ENCODE measurements at places on chromosomes 16 and 17.
A peak's percentile ranks its signal among the peaks of the same experiment; 100 is the strongest.

GRCh38 chr16:51002881-51003490, 148.1 kb downstream of the SALL1 start:
- peak; percentile 81 for DNase-seq

DNA sequence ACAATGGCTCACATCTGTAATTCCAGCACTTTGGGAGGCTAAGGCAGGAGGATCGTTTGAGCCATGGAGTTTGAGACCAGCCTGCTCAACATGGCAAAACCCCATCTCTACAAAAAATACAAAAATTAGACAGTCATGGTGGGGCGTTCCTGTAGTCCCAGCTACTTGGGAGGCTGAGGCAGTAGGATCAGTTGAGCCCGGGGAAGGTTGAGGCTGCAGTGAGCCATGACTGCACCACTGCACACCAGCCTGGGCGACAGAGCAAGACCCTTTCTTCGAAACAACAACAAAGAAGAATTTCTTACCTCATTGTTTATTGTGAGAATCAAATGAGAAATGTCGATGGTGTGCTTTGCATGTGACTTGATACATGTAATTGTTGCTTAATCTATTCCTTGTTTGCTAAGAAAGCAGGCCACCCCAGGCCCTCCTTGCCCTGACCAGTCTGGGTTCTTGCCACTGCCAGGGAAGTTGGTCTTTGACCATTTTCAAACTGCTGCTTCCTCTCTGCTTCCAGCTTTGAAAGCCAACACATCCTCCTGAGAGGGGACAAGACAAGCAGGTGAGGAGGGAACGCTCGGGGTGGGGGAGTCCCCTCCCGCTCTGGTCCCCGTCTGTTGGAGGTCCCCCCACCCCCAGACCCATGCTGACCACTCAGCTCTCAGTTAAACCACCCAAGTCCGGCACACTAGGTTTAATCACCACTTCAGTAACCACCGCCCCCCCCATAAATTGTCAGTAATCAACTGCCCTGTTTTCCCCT, 47.3 kb upstream of the CPNE2 start:
- DNase-seq = no peak

DNA sequence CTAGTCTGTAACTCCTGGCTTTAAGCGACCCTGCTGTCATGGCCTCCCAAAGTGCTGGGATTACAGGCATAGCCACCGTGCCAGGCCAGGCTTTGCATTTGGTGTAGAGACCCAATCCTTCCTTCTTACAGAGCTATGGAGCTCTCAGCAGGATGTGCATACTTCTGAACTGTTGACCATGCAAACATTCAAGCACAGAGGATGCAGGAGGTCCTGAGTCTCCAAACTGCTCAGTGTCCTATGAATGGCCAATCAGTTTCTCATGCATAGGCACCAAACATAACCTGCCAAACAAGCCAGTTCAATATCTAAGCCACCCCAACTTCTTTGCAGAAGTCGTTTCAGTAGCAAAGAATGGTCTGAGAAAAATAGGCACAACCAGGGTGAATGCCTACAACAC, 40.0 kb upstream of the NF1 start:
- DNase-seq = no peak

DNA sequence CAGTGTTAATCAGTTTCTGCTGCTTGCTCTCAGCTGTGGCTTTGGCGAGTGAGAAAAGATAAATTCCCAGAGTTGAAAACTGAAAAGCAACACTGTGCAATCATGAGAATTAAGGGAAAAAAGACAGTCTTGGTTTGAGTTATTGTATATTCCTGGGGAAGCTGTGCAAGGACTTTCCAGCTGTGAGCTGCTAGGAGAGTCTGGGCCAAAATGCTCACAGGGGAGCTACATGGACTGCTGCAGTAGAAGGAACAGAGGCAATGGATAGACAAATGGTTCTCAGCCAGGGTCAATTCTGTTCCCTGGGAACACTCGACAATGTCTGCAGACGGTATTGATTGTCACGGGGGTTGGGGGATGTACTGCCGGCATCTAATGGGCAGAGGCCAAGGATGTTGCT, 102.0 kb upstream of the ADAMTS18 start:
- DNase-seq = no peak

- DNase-seq = no peak
Measured at GRCh38 chr16:9534759-9535158, 443.3 kb downstream of the HAPSTR1 start.

DNA sequence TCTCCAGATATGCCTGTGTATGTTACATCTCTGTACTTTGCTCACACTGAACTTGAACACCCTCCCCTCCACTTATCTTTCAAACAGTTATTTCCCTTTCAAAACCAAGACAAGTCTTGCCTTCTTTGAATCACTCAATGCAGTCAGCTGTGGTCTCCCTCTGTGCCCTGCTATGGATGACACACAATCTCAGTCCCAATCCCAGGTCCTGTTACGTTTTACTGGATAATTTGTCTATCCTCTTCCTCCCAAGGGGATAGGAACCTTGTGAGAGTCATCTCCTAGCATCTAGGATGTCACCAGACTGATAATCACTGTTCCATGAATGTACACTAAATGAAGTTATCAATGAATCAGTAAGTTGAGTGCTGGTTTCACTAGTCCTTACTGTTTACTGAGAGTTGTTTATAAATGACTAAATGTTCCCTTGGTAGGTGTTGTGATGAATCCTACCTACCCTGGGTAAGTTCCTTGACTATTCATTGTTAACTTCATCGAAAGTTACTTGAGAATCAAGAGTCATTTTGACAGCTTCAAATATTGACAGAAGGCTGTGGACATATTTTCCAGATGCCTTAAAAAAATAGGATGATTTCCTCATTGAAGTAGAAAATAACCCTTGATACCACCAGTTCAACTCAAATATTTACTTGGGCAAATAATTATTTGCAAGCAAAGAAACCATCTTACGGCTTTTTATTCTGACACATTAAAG, 244.9 kb downstream of the PRKCA start:
- DNase-seq = no peak

GRCh38 chr17:61774724-61775123, 88.6 kb downstream of the BRIP1 start:
- DNase-seq = no peak

GRCh38 chr17:8326511-8327302, 12.9 kb upstream of the ODF4 start:
- DNase-seq = peak; percentile 84

DNA sequence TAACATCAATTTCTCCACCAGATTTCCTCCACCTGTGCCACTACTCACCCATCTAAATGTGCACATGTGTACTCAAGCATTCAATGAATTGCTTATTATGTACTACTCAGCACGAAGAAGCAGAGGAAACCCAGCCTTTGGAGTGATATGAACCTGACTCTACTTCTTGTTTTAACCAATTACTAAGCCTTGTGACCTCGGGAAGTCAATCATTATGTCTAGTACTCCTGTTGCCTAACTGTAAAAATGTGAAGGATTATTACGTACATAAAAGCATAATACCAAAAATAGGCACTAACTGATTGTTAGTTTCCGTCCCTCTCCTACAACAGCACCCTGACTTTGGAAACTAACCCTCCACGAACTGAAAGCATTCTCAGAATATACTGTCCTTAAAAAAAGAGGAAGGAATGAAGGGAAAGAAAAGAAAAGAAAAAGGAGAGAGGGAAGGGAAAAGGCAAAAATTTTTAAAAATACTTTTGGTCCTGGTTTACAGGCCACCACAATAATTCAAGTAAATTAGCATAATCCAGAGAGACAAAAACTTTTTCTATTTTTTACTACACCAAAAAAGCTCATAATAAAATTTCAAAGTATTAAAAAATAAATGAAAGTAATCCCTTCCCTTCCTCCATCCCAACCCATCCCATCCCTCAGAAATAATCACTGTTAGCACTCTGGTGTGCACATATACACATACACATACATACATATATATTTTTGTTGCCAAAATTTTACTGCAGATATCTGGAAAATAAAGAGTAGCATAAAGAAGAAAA, 53.6 kb downstream of the KANSL1 start:
- DNase-seq = no peak

- no peak for DNase-seq
Measured at GRCh38 chr17:80632046-80632581, 87.5 kb downstream of the RPTOR start.

DNA sequence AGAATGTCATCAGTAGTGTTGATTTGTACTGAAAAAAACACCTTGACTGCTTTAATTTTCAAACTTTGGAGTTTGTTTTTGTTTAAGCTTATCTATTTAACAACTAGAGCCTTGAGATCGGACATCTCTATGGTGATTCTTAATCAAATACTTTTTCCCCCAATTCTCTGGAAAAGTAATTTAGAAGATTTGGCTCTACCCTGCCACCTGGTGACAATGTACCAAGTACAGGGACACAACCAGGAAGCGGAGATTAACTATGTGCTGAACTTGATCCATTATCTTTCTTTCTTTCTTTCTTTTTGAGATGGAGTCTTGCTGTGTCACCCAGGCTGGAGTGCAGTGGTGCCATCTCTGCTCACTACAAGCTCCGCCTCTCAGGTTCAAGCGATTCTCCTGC, 30.8 kb downstream of the USP43 start:
- no peak for DNase-seq

DNA sequence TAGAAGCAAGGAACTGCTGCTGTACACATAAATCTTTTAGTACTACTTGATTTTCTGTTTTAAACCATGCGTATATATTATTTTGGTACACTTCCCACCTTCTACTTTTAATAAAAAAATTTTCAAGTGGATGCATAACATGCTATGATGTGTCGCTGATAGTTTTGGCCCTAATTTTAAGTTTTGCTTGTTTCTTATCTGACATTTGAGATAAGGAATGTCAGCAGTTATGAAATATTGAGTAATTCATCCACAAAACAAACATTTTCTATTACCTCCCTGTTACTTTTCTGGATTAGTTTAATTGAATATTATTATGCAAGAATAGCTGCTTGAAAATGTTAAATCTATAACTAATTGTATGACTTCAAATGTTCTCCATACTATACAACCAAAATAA, 35.8 kb downstream of the N4BP1 start:
- DNase-seq = no peak

GRCh38 chr17:18921912-18922451, 30.0 kb upstream of the SLC5A10 start:
- DNase-seq = no peak

GRCh38 chr16:70520612-70521297, 2.6 kb downstream of the COG4 start:
- DNase-seq = no peak

DNA sequence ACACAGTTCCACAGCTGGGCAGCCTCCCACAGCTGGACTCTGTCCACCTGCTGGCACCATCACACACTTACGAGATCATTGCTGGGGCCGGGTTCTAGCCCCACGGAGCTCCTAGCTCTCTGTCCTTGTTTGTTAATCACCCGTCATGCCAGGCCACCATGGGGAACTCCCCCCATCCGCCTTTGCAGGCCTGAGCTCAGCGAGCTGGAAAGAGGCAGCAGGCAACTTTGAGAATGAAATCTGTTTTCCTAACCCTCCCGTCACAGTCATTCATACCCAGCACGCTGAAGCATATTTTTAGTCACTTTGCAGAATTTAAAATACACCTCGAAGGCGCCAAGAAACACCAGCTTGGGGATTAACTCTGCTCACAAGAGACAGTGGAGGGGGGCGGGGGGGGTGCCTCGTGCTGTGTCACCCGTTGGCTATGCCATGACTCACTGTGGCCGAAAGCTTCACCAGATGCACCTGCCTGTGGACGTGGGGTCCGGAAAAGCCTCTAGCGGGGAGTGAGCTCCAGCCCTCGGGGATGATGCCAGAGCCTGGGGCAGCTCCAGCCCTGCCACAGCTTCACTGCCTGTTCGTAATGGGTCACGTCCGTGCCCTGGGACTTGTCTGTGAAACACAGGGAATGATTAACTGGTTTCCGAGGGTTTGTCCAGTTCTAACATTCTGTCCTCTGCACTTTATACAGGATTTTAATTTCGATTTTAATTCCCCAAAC, 1.4 kb upstream of the SPNS2 start:
- no peak for DNase-seq

DNA sequence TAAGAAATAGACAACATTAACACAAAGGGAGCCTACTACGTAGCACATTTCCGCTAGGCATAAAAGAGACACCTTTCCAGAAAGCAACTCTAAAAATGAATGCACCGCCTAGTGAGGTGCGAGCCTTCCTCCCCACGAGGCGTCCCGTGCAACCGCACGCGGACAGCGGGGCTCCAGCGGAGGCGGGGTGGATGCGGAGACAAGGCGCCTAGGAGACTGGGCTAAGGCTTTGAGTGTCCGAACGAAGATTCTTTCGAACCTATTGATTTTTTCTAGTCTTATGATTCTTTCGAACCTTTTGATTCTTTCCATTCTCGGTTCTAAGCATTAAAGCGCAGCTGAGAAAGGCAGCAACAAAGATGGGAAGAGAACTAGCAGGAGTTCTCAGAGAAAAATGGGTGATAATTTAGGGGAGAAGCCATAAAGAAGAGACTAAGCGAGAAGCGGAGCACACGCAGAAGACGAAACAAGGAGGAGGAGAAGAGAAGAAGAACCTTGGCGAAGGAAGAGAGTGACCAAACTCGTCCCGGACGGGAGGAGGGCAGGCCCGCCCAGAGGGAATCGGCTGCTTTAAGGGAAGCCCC, 394 bp upstream of the CPD start:
- DNase-seq = no peak

DNA sequence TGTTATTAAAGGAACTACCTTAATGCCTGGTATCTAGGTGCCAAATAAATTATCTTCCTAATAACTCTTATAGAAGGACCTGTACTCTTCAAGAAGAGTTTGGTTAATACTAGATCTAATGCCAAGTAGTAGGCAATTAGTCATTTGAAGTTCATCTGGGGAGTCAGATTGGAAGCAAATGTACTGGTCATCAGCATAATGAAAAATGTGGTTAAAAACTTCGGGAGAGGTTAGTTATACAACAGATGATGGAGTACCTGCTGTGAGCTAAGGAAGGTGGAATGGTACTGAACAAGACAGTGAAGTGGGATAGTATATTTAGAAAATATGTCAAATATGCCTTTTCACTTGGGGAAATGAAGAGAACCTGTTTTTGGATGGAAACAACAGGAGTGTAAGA, 49.2 kb downstream of the TNRC6A start:
- DNase-seq = no peak

- DNase-seq = no peak
Measured at GRCh38 chr17:82531431-82531881, 11.9 kb downstream of the FOXK2 start.

DNA sequence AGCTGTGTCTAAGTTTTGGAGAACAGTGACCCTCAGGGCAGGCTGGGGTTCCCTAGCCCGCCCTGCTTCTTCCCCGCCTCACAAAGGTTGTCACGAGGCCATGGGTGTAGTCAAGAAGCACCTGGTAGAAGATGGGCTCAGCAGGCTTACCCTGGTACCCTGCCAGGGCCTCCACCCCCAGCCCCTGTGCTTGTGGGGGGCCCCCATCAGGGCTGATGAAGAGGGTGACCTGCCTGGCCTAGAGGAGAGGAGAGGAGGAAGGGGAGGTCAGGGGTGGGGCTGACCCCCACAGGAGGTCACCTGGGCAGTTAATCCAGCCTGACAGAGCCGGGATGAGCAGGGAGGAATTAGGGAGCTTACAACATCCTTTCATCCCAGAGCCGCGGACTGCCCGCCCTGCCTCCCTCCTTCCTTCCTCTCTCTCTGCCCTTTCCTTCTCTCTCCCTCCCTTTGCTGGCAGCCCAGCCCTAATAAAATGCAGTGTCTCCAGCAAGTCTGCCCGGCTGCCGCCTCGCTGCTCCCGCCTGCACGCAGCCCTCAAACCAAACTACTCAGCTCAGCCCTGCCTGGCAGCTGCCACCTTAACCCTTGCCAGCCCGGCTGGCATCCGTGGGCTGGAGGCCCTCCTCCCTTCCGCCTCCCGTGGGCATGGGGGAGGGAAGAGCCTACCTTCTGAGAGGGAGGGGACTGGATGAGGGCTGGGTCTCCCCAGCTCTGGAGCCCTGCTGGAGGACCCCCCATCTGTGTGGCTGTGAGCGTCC, 7.2 kb downstream of the DLX3 start:
- no peak for DNase-seq
